ENCODE measurements at places on chromosomes 2 and 18. TPM values are rescaled to one million over a fixed set of nuclear protein-coding genes. Genes with fewer than 3 reads are reported as not detected.
A peak's percentile ranks its signal among the peaks of the same experiment; 100 is the strongest.

GRCh38 chr2:45211636-45212035 is 202.4 kb upstream of the SIX2 start:
- no peaks in the 10 kb centered on the region for H3K27me3 ChIP-seq
- no peaks in the 10 kb centered on the region for H3K36me3 ChIP-seq
- no peak for DNase-seq
- no peak overlapping the region for H3K4me3 ChIP-seq

GRCh38 chr2:50783111-50783510 is 248.8 kb downstream of the NRXN1 start:
- DNase-seq: no peak
- H3K4me1 ChIP-seq: no peaks in the 10 kb centered on the region
- no peaks in the 10 kb centered on the region for H3K27me3 ChIP-seq
- H3K36me3 ChIP-seq: no peaks in the 10 kb centered on the region
- no peak overlapping the region for H3K27ac ChIP-seq
- H3K4me3 ChIP-seq: no peak overlapping the region

DNA sequence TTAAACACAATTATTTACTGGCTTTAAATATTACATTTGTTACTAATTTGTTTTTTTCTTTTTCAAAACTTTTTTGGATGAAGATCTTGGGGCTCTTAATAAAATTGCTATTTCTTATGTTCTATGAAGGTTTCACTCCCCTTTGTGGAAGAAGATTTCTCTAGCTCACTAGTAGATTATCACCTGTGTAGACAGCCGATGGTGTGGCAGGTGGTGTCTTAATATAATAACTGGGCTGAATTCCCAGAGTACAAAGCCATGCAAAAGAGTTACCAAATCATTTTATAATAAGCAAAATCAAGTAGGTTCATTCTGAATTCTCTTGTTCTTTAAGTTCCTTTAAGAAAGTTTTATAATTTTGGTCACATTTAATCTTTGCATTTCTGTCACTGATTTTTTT is 233.7 kb downstream of the CCDC102B start:
- H3K36me3 ChIP-seq: no peaks in the 10 kb centered on the region
- no peaks in the 10 kb centered on the region for H3K27me3 ChIP-seq
- no peak overlapping the region for H3K27ac ChIP-seq
- no peaks in the 10 kb centered on the region for H3K4me1 ChIP-seq
- no peak for DNase-seq

GRCh38 chr2:67311536-67311935 is 85.6 kb upstream of the ETAA1 start:
- no peak for DNase-seq
- no peak overlapping the region for H3K4me3 ChIP-seq
- H3K27ac ChIP-seq: no peak overlapping the region
- no peaks in the 10 kb centered on the region for H3K4me1 ChIP-seq

- H3K36me3 ChIP-seq: no peaks in the 10 kb centered on the region
- H3K27me3 ChIP-seq: no peaks in the 10 kb centered on the region
- no peak overlapping the region for H3K4me3 ChIP-seq
- no peak for DNase-seq
Measured at GRCh38 chr18:59024829-59025228, 114.9 kb upstream of the SEC11C start.

GRCh38 chr2:160257041-160257742 is 57.1 kb upstream of the ITGB6 start:
- no peaks in the 10 kb centered on the region for H3K36me3 ChIP-seq
- DNase-seq: no peak
- peak overlapping the region; percentile 56 for H3K27ac ChIP-seq
- no peaks in the 10 kb centered on the region for H3K4me1 ChIP-seq
- no peaks in the 10 kb centered on the region for H3K27me3 ChIP-seq

DNA sequence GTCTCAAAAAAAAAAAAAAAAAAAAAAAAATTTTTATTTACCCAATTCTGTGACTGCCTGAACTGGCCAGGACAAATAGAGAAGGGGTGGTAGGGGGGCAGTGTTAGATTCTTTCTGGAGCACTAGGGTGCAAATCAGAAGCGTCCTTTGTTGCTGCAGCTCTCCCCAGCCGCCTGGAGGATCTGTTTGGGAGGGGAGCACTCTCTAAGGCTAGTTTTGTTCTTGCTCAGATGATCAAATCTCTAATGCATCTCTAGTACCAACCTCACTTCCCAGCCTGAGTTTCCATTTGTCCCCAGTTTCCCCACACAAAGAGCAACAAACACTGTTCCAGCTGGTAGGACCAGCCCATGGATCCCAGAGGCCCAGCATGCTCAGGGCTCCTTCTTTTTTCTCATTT is 83.0 kb downstream of the GBX2 start:
- DNase-seq: no peak
- H3K4me3 ChIP-seq: no peak overlapping the region
- no peak overlapping the region for H3K27ac ChIP-seq
- H3K36me3 ChIP-seq: no peaks in the 10 kb centered on the region

GRCh38 chr2:233867993-233868532 is at the start of gene MSL3B:
TSS of gene MSL3B (minus strand) at chr2:233868386.
- H3K27me3 ChIP-seq: no peaks in the 10 kb centered on the region
- DNase-seq: no peak
- peak within 1 kb of the TSS; percentile 68 for H3K4me3 ChIP-seq

DNA sequence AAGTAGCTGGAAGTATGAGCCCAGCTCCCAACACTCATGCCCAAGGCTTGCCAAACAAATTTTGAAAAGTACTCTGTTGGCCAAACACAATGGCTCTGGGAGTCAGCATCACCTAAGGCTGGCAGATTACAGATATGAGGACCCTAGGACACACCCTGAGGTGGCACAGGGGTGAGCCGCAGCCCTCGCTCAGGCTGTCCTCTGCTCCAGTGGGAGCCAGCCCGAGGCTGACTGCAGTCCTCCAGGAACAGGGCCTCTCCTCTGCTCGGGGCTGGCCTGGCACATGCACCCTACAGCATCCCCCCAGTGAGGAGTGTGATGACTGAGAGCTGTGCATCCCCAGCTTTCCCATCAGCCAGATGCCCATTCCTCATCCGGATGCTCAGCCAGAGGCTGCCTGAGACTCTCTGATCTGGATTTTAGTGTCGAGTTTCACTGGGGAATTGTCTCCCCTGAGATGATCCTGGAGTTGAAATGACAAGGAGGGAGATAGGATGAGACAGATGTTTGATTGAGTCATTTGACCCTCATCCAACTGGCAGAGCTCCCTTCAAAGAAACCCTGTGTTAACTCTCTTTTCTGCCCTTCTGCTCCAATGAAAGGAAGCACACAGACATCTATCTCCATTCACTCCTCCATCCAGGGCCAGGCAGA is 269.3 kb upstream of the NCKAP5 start:
- no peaks in the 10 kb centered on the region for H3K27me3 ChIP-seq
- H3K36me3 ChIP-seq: no peaks in the 10 kb centered on the region
- H3K4me1 ChIP-seq: no peaks in the 10 kb centered on the region
- H3K27ac ChIP-seq: no peak overlapping the region
- DNase-seq: no peak
- H3K4me3 ChIP-seq: no peak overlapping the region

DNA sequence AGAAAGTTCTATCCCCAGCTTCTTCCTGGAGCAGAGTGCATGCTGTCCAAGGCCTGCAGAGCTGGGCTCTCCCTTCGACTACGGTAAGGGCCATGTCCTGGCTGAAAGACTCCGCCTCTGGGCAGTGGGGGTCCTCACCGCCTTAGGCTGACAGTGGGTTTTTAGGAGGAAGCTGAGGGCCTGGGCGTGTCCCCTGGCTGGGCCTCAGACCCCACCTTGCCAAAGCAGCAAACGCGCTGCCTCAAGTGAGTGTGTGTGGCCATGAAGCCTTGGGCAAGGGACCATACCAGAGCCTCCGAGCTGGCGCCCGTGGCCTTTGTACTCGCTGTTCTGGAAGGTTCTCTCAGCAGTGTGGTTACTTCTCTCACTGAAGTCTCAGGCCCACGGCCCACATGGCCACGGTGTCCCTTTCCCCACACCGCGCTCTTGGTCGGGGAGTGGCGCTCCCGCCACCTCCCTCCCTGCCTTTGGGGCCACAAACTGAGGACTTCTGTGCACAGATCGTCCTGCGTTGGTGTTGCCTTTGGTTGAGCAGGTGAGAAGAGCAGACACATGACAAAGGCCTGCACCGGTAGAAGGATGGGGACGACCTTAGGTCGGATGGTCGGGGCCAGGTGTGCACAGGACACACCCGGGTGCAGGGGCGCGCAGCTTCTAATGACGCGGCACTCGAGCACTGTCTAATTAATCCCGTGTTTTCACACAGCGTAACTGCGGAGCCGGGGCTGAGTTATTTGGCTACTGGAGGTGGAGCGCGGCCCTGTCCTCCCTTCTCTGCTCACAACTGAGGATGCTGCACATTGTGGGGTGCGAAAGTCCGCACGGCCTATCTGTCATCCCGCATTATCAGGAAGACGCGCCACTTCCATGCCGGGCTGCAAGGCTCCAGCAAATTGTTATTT is 121.6 kb downstream of the PTGR3 start:
- no peaks in the 10 kb centered on the region for H3K4me1 ChIP-seq
- H3K4me3 ChIP-seq: no peak overlapping the region
- no peak for DNase-seq
- no peaks in the 10 kb centered on the region for H3K36me3 ChIP-seq

GRCh38 chr2:119316066-119316465 is 50.6 kb downstream of the C2orf76 start:
- peak overlapping the region; percentile 79 for H3K27ac ChIP-seq
- no peaks in the 10 kb centered on the region for H3K27me3 ChIP-seq
- DNase-seq: no peak

GRCh38 chr2:1601471-1602277 is 142.6 kb downstream of the PXDN start:
- peak overlapping the region; percentile 89 for H3K27ac ChIP-seq
- no peaks in the 10 kb centered on the region for H3K27me3 ChIP-seq
- H3K4me1 ChIP-seq: no peaks in the 10 kb centered on the region
- DNase-seq: no peak
- no peak overlapping the region for H3K4me3 ChIP-seq
- no peaks in the 10 kb centered on the region for H3K36me3 ChIP-seq

DNA sequence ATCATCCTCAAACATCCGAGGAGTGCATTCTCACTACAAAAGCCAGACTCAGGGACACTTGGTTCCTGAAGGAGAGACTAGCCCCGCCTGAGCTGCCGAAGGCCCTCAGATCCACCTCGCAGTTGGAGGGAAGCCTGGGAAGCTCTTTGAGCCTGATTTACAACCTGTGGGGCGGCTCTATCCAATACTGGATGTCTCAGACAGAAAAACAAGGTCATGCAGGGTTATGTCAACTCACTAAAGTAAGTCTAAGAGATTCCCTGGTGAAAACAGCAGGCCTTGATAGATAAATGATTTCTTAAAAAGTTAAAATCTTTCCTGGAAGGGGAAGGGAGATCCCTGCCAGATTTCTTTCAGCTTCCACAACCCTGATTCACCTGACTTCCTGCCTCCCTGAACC is 284.3 kb downstream of the CYP26B1 start:
- H3K4me3 ChIP-seq: no peak overlapping the region
- H3K27me3 ChIP-seq: no peaks in the 10 kb centered on the region
- H3K4me1 ChIP-seq: no peaks in the 10 kb centered on the region
- no peak overlapping the region for H3K27ac ChIP-seq

- H3K4me3 ChIP-seq: no peak overlapping the region
- H3K4me1 ChIP-seq: no peaks in the 10 kb centered on the region
- peak overlapping the region; percentile 19 for H3K27ac ChIP-seq
Measured at GRCh38 chr18:30987467-30988241, 54.9 kb downstream of the DSC3 start.

DNA sequence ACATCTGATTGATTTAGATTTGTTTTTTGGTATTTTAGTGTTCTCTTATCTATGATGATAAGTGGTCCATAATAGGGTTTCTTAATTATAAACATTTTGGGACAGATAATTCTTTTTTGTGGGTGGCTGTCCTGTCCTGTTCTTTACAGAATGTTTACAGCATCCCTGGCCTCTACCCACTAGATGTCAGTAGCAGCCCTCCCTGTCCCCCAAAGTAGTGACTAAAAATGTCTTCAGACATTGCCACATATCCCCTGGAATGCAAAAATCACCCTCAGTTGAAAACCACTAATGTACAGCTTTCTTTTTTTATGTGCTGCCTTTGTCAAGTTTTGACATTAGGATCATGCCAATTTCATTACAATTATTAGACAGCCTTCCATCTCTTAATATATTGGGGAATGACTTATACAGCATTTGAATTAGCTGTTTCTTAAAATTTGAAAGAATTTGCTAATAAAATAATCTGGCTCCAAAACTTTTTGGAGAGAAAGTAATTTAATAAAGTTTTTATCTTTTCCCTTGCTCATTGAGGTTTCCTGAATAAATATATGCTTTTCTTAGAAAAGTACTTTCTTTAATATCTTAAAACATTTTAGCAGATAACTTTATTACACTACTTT is 19.5 kb downstream of the WIPF1 start:
- H3K36me3 ChIP-seq: no peaks in the 10 kb centered on the region
- H3K4me1 ChIP-seq: no peaks in the 10 kb centered on the region
- H3K27me3 ChIP-seq: no peaks in the 10 kb centered on the region
- no peak for DNase-seq

DNA sequence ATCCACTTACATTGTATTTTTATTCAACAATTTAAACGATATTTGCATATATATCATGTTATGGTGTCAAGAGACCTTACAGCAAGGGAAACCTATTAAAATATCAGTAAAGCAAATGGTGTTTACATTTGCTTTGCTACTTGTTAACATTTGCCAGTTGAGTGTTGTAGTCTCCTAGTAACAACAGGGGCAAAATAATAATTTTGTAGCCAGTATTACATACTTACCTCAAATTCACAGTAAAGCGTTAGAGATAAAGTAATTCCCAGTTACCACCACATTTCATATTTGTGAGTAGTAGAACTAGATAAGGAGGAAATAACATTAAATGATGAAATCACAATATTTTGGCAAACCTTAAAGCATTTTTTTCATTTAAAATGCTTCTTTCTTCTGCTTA is 71.3 kb downstream of the FASTKD2 start:
- H3K27ac ChIP-seq: no peak overlapping the region
- H3K36me3 ChIP-seq: no peaks in the 10 kb centered on the region
- no peak for DNase-seq
- H3K27me3 ChIP-seq: no peaks in the 10 kb centered on the region
- no peak overlapping the region for H3K4me3 ChIP-seq

- no peaks in the 10 kb centered on the region for H3K36me3 ChIP-seq
- no peaks in the 10 kb centered on the region for H3K4me1 ChIP-seq
- H3K27me3 ChIP-seq: no peaks in the 10 kb centered on the region
- H3K4me3 ChIP-seq: no peak overlapping the region
Measured at GRCh38 chr18:31819106-31819924, 58.6 kb upstream of the SLC25A52 start.

Gene FOSL2
- total RNA-seq: 116 TPM

Gene ADAM23
- 0.48 TPM for total RNA-seq

Gene FEV
- not detected for total RNA-seq

Gene KLHL14
- total RNA-seq: 0.59 TPM

Gene CCDC148
- 9.8 TPM for total RNA-seq

Gene COL5A2
- 30.8 TPM for total RNA-seq

Gene GATA6
- total RNA-seq: 11.1 TPM

Gene RAPGEF4
- total RNA-seq: 7.7 TPM

Gene IL1RL2
- total RNA-seq: 1.9 TPM

Gene KIF1A
- total RNA-seq: under 0.01 TPM

Gene REG3A
- not detected for total RNA-seq

Gene EFR3B
- total RNA-seq: 0.73 TPM

Data from breast epithelium (tissue), 4 donors.